ENCODE measurements at places on chromosomes 3 and 15. TPM values are rescaled to one million over a fixed set of nuclear protein-coding genes. Genes with fewer than 3 reads are reported as not detected.

DNA sequence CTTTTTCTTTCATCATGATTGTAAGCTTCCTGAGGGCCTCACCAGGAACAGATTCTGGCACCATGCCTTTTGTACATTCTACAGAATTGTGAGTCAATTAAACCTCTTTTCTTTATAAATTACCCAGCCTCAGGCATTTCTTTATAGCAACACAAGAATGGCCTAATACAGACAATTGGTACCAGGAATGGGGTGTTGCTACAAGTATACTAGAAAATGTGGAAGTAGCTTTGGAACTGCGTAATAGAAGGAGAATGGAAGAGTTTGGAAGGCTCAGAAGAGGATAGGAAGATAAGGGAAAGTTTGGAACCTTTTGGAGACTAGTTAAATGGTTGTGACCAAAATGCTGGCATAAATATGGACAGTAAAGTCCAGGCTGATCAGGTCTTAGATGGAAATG, 108.9 kb upstream of the PLSCR4 start:
- DNase-seq, result no peak

The HACL1 gene
- polyA plus RNA-seq, result 7.2 TPM

The DUOXA1 gene
- polyA plus RNA-seq, result 0.12 TPM

DNA sequence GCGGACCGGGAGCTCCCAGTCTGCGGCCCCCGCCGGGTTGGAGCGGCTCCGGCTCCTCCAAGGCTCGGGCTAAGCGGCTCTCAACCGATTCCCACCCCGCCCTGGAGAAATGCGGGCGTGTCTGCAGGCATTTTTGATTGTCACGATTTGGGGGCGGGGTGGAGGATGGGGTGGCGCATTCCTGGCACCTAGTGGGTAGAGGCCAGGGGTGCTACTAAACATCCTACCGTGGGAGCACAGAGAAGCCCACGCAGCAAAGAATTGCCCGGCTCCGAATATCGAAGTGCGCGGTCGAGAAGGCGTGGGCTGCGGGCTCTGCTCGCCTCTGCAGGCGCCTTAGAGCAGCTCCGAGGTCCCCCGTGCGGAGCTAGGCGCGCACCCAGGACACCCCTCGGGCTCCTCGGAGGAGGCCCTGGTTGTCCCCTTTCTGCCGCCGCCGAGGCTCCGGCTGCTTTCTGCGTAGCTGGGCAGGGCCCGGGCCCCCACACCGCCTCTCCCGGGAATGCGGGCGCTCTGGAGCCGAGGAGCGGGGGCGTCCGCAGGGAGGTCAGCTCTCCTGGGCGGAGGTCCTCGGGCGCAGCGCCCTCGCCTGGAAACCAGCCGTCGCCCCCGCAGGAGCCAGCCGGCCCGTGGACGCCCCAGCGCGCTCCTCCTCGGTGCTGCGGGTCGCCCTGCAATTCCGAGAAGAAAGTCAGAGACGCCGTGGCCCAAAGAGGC, 16.5 kb upstream of the LAMP3 start:
- DNase-seq, result no peak
